ENCODE measurements at places on chromosomes 7 and 10.

DNA sequence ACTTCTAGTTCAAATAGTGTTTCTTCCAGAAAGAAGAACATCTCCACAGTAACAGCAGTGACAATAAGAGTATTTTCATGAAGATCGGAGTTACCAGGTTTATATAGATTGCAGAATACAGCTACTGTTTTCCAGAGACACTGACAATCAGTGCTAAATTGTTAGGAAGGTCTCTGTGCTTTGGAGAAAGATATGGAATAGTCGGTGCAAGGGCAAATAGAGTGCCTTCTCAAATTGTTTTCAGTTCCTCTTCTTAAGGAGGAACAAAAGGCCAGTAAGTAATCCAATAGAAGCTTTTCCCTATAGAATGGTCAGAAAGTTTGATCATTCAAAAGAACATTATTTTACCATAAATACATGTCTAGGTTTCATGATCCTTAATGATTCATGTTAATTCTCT lies 2.6 kb upstream of the KIAA1217 start:
- no peak for ATAC-seq

DNA sequence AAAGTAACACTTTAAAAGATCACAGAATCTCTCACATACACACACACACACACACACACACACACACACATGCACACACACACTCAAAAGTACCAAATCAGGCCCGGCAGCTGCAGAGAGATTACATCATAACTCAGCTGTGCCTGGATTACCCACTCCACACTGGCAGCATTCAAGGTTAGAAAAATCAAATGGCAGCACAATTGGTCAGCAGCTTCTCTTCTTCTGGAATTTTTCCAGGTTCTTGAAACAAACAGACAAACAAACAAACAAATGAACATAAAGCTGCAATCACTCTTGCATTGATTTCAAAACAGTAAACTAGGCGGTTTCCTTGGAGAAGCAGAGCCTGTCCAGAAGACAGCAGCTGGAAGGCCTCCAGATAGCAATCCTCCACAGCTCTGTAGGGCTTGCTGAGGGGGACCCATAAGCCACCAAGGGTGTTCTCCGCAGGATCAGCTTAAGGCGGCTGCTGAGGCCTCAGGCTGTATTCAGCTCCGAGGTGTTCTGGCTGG lies 24.5 kb upstream of the FAM133B start:
- no peak for ATAC-seq

DNA sequence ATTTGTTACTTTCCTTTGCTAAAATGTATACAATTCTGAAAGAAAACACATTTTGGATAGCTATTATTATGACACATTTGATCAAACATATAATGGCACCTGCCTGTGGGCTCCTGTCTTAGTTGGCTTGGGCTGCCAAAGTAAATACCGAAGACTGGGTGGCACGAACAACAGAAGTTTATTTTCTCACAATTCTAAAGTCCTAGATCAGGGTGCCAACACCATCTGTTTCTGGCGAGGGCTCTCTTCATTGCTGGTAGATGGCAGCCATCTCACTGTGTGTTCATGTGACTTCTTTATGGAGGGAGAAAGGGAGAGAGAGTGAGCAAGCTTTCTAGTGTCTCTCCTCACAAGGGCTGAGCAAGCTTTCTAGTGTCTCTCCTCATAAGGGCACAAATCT lies 195.8 kb upstream of the FAM3C start:
- no peak for ATAC-seq

DNA sequence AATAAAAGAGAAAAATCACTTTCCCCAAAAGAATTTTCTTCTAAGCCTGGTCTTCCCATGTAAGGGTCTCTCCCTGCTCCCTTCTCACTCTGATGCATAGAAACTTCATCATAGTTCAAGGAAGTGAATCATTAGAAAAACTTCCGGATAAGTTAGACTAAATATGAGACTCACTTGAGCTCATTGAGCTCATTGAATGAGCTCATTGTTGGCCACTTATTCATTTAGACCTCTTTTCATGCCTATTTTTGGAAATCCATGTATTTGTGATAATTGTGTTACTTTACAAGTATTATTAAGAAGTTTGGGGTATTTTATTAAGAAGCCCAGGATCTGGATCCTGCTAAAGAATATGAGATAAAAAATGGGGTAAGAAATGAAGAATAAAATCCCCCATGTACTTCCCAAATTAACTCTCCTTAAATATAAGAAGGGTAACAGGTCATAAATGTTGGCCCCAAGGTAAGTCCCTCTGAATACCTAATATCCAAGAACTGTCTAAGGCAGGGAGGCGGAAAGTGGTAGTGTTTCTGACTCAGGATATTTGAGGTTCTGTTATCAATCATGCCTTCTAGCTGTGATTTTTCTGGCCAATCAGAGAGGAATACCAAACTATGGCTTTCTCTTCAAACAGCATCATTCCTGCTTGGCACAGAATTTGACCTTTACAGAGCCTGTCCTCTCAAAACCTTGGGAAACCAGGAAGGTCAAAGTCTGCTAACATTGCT lies 236.5 kb upstream of the PTN start:
- no peak for ATAC-seq

Data from stimulated activated memory B cell treated with anti-CD40 and anti-IgM and Interleukin-4, amounts not matched to agents 10 μg/mL and 1 μg/mL and 100 μg/mL, for 72 hours (primary cell).